ENCODE measurements at places on chromosomes 2 and 18.

GRCh38 chr2:96806468-96807126 is 9.5 kb upstream of the CNNM3 start:
- no peak for DNase-seq

DNA sequence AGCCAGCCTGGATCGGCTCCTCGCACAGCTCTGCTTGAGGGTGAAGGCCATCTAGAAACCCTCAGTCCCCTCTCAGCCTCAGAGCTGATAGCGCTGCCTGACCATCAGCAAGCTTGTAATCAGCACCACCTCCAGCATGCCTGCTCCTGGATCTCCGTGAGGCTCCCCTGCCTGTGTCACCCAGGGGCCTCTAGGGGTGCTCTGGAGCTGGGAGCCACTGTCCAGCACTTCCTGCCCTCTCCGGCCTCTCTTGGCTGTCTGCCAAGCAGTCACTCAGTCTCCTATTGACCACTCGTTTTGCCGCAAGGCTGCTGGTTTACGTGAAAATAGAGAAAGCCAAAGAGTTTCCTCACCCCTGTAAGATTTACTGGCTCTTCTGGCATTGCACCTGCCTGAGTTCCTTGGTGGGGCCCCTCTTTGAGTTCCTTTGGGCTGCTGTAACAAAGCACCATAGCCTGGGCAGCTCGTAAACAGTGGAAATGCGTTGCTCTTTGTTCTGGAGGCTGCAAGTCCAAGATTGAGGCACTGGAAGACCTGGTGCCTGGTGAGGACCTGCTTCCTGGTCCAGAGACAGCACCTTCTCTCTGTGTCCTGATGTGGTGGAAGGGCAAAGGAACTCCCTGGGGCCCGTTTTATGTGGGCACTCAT is 17.9 kb downstream of the CAPN10 start:
- DNase-seq = no peak

DNA sequence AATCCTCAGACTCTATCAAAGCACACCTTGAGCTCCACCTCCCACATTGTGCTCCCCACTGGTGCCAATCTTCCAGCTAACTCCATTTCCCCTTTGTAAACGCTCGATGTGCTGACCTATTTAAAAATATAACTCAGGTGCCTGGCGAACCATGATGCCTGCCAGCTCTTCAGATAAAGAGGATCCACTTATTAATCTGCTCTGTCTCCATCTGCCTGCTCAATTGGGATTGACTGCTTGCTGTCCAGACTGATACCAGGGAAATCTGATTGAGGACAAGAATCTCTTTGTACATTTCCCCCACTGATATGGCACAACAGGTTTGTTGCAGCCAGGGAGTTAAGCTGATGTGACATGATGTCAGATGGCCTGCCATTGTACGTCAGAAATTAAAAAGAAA is 2036.5 kb upstream of the CELF4 start:
- DNase-seq = no peak

DNA sequence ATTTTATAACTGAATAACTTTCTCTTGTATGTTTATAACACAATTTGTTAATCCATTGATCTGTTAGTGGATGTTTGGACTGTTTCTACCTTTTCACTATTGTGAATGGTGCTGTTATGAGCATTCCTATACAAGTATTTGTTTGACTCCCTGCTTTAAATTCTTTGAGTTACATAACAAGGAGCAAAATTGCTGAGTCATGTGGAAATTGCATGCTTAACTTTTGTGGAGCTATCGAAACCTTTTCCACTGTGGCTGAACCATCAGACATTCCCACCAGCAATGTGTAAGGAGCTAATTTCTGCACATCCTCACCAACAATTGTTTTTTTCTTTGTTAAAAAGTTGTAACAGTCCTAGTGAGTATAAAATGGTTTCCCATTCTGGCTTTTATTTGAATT is 415.5 kb downstream of the CBLN2 start:
- DNase-seq = no peak

- DNase-seq = no peak
Observed at GRCh38 chr2:64748561-64748960, 94.8 kb upstream of the SERTAD2 start.

DNA sequence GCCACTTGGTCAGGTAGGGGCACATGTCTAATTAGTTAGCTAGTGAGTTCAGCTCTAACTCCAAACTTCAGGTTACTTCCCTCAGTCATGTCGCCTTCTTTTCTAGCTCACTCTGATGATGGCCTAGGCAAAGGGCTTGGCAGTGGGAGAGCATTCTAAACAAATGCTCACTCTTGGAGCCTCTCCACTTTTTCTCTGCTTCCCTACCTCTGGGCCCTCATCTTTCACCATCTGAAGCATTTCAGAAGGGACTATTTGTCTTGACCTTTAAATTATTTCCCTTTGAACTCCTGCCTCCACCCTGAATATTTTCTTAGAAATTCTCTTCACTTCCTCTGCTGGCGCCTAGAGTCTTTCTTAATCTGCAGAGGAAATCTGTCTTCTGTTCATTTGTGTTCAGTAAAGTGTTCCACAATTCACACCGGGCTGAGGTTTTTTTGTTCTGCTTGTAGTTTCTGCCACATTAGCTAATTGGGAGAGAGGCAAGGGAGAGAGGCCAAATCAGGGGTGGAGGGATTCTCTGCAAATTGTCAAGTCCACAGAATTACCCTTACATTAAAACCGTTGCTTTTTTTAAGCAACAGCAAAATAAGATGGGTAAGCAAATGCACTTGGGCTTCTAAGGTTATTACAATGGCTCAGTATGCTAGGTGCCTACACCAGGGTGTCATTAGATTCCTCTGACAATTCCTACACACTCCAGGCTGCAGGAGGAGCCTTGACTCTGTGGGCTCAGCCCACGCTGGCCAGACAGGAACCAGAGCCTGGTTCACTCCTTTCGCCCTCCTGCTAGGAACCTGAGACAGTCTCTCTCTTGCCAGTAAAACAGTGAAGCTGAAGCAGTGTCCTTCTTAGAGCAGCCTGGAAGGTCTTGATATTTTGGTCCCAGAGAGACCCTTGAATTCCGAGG is 5.5 kb downstream of the MSGN1 start:
- no peak for DNase-seq

GRCh38 chr2:26542194-26542455 is 64.2 kb upstream of the OTOF start:
- DNase-seq = no peak

DNA sequence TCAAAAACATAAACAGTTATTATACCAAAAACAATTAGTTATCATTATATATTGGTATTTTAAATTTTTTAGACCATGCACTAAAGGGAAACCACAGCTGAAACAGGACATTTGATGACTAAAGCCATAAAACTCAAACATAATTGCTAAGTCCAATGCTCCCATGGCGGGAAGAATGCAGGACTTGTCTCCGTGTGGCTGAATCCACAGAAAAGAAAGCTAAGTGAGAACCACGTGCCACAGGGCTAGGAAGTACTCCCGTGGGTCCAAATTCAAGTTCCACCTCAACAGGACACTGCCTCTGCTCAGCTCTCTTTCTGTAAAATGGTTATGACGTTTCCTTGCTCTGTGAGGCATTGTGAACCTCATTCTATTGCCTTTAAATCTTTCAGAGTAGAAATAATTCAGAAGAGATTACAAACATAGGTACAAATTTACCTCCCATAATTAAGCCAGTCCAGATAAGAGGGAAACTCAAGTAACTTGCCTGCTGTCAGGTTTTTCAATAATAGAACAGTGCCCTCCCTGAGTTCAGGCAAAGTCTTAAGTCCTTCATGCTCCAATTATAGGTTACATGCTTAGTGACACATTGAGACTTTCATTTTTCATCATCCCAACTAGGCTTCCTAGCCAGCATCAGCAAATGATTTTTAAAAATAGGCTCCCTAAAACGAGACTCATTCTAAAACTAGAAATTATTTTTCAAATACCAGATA is 36.7 kb downstream of the FTCDNL1 start:
- DNase-seq = no peak

GRCh38 chr2:142140434-142140845 is 9.6 kb upstream of the LRP1B start:
- DNase-seq = no peak

GRCh38 chr2:197073701-197074433 is 147.4 kb upstream of the PGAP1 start:
- no peak for DNase-seq

DNA sequence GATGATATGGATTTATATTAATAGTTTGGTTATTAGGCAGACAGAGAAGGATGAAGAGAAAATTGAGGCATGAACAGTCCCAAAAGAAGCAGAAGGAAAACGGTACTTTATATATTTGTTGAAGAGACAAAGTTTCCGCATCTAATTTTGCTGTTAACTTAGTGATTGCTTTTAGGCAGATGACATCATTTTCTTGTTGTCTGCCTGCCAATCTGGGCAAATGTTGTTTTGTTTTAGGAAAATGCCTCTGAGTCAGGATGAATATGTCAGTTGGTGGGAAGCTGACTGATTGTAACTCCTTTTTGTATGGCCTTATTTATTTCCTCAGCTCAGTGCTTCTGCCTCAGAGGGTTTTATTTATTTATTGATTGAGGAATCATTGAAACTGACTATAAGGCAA is 52.5 kb upstream of the CAVIN2 start:
- no peak for DNase-seq

DNA sequence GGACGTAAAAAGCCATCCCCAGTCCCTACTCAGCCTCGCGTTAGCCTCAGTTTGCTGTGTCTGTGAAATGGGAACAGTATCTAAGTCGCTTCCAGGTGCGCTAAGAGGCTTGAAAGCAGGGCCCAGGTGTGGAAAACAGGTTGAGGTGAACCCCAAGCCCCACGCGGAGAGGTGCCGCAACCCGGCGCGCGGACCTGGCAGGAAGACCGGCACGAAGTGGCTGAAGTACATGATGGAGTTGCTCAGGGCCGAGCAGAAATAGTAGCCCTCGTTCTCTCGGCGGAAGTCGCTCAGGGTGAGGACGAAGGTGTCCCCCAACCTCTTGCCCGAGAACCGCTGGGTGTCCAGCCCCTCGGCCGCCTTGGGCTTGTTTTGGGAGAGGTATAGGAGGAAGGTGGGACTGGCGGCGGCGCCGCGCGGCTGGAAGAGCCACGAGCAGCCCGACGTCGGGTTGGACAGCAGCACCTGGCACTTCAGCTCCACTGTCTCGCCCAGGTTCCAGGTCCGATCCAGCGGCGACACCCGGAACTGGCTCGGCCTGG is 508 bp downstream of the CD8A start:
- no peak for DNase-seq

GRCh38 chr2:20570249-20570648 is 80.6 kb downstream of the HS1BP3 start:
- no peak for DNase-seq

- DNase-seq = no peak
Observed at GRCh38 chr2:149568138-149568537, 19.4 kb downstream of the MMADHC start.

DNA sequence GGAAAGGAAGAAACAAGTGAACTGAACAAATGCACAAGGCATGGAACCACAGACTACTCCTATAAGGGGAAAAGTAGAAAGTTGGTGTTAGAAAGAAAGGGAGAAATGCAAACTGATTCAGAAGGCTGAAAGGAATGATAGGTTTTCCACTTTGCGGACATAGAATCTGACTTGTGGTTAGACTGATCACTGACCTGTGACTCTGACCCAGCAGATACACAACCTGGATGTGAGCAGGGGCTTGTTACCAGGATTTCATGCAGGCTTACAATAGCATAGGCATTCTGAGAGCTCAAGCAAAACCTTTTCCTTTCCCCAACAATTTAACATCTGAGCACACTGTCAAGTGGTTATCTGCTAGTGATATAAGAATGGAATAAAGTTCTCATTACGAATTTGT is 237.0 kb upstream of the CDH20 start:
- DNase-seq = no peak

DNA sequence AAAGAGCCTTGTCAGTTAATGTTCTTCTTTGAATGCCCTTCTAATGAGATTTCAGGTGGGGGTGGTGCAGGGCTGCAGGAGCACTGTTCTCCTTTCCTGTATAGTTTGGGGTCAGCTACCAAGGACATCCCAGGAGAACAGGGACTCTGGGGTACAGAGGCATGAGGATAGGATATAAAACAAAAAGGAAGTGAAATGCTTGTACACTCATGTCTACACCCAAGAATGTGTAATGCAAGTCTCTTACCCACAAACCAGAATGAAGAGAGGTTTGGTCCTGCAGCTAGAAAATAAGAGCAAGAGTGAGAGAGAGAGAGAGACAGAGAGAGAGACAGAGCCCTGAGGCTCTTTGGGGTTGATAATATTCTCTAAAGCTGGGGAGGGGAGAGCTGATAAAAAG is 151.8 kb upstream of the KCTD1 start:
- no peak for DNase-seq

DNA sequence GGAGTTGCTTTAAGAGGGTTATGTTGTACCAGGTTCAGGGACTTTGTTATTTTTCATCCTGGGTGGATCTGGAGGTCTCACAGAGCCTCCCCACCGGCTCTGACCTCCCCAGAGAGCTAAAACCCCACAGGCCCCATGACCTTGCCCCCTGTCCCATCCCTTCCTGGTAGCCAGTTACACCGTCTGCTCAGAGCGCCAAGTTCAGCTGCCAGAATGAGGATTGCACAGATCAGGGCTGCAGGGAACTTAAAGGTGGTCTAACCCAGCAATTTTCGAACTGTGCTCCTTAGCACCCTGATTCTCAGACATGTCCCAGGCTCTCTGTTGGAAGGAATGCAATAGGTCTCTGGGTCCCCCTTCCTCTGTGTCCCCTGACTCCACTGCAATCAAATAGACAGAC is 32.1 kb downstream of the ATOH8 start:
- no peak for DNase-seq

DNA sequence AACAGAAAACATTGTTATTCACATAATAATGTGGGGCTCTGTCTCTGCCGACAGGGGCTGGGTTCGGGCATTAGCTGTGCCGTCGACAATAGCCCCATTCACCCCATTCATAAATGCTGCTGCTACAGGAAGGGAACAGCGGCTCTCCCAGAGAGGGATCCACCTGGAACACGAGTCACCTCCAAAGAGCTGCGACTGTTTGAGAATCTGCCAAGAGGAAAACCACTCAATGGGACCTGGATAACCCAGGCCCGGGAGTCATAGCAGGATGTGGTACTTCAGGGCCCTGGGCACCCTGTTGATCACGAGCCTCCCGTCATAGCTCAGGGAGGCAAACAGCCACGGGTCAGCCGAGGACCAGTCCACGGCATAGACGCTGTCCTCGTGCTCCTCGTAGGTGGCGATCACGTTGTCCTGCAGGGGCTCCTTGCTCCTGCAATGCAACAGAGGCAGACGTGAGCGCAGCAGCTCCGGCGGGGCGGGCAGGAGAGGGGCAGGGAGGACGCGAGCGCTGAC is 188.5 kb downstream of the EIPR1 start:
- no peak for DNase-seq

GRCh38 chr2:133576714-133577113 is 8.5 kb upstream of the NCKAP5 start:
- no peak for DNase-seq

DNA sequence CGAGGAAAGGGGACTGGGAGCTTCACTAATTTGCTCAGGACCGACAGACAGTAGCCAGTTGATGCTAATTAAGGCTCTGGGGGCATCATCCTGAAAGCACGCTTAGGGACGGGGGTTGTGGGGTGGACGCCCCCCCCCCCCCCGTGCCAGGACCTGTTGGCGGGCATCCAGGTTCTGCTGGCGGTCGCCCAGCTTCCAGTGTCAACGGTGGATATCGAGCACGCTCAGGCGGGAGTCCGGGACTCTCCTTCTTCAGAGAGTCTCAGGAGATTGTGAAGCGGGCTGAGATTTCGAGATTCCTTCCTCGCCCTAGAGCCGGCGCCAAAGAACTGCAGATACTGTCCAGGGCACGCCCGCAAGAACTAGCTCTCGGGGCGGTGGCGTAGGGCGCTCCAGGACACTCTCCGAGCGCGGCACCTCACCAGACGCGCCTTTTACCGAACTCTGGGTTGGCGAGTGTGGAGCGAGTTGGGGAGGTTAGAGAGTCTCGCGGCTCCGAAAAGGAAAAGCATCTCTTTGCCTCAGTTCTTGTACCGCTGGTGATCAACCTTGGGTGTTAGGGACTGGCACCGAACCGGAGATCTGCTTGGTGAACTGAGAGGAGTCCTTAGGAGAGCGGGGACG is 5.6 kb downstream of the RAX start:
- DNase-seq = no peak
